NCI-H2081 (cell line): ENCODE measurements at places on chromosomes 16 and 17.
A peak's percentile ranks its signal among the peaks of the same experiment; 100 is the strongest.

DNA sequence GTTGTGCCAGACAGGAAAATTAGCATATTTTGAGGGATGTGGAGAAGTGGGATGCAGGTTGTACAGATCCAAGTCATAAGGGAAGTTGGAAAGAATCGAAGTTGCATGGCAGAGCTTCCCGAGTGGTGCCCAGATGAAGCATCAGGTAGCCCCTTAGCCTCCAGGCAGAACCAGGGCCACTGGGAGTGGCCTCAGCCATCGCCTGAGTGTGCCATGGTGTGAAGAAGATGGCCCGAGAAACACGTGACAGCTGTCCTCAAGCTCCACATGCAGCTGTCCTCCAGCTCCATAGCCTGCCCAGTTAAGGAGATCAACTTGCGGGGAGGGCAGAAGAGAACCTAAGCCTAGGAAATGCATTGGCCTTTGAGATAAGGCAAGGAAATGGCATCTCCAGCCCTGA lies 33.5 kb downstream of the TMC6 start:
- no peak for DNase-seq

GRCh38 chr17:31048780-31049179 lies 46.0 kb upstream of the NF1 start:
- no peak for DNase-seq

DNA sequence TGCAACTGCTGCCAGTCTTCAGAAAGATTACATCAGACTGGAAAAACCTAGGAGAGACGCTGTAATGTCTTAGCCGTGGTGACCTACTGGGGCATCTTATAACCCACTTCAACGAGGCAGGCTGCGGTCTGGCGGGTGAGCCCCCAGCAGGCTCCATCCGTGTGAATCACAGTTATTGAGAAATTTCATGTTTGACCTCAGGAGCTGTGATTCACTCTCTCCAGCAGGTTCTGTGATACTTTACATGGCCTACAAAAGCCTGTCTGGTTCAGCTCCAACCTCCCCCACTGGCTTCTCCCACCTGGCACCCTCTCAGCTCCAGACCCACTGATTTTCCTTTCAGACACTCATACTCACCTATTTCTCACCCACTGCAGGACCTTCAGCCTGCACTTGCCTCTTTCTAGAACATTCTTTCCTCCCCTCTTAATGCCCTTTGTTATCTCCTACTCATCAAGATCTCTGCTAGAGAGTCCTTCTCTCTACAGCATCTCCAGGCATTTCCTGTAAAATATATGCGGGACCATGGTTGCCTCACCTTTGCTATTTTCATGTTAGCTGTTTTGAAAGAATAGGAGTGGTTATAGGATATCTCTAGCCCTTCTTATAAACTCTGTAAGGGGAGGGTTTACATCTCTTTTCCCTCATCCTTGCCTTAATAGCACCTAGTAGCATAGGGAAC lies 227.9 kb downstream of the MAF start:
- no peak for DNase-seq

DNA sequence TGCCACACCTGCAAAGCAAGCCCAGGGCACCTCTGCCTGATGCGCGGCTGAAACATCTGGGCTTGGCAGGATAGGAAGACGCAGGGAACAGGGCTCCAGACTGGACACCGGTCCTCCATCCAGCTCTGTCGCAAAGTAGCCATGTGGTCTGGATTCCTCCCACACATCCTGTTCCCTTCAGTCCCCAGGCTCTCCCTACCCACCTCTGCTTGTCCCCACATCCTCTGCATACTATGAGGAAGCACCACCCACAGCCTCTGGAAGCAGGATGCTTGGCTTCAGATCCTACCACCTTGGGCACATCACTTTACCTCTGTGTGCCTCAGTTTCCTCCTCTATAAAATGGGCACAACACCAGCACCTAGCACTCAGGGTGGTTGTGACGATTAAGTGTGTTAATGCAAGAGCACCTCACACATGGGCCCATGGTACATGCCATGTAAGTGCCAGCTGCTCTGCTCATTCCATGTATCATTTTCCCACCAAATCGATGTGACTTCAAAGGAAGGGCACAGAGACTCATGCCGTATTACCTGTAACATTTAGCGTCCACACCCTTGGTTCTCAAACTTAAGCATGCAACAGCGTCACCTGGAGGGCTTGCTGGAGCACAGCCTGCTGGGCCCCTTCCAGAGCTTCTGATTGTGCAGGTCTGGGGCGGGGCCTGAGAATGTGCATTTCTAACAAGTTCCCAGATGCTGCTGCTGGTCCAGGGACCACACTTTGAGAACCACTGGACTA lies 138.6 kb upstream of the SDK2 start:
- peak; percentile 53 for DNase-seq

- DNase-seq: no peak
These were observed 26.6 kb downstream of the GOSR2 start for GRCh38 chr17:46949291-46950174.

- DNase-seq: no peak
These were observed 39.4 kb downstream of the SDR42E1 start for GRCh38 chr16:81971853-81972252.

DNA sequence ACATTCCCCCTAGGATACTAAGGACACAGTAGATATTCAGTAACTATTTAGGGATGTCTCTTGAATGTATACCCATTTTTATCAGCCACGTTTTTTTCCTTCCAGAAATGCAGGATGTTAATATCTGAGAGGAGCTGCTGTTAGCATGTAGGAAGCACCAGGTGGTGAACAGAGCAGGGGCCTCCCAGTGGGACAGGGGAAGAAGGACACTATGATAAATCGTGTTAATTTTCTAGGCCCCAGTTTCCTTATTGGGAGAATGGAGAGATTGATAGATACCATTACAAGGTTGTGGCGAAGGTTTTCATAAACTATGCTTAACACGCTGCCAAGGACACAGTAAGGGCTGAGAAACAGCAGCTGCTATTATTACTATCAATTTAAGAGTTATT lies 45.4 kb downstream of the PRSS54 start:
- no peak for DNase-seq

DNA sequence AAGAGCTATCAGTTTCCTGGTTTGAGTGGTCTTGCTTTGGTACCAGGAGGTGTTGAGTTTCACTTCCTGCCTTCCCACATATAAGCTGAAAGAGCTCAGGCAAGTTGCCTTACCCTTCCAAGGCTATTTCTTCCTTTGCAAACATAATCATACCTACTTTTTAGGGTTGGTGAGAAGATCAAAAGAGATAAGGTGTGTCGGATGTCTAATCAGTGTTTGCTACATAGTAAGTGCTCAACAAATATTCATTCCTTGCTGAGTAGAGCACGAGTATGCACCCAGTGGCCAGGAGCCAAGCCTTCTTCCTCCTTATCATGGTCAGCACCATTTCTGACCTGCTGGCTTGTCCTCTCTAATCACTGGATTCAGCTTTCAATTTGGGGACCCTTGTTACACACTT lies 12.7 kb upstream of the TMEM98 start:
- no peak for DNase-seq

- DNase-seq: no peak
These were observed 18.0 kb downstream of the SLFN12L start for GRCh38 chr17:35519439-35519838.

- no peak for DNase-seq
These were observed 175.5 kb downstream of the LGALS9B start for GRCh38 chr17:20291853-20292252.

- DNase-seq: no peak
These were observed 70.0 kb downstream of the HS3ST3A1 start for GRCh38 chr17:13531721-13532120.

DNA sequence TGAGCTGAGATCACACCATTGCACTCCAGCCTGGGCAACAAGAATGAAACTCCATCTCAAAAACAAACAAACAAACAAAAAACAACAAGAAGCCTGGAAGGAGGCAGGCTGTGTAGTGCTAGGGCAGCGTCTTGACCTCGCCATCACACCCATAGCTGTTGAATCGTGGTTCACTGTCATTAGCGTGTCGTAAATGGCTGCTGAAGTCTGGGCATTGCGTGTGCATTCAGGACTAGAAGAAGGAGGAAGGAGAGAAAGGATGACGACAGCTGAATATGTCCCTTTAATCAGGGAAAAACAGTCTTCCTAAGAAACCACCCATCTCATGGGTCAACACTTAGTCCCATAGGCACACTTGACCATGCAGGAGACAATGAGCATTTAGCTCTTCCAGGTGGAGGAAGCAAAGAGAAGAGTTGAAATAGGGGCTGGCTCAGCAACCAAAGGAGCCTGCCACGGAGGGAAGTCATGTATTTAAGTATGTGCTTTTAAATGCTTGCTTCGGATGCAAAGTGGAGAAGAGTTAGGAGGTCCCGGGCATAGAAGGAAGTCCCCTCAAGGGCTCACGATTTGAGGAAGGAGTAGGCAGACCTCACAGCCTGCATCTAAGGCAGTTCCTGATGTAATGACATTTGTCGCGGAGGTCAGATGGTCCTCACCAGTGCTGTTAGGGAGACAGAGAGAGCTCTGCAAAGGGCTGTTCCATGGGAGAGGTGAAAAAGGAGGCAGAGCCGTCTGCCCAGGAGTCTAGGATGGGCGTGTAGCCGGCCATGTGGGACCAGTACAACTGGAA lies 8.8 kb downstream of the PRSS22 start:
- DNase-seq: no peak

DNA sequence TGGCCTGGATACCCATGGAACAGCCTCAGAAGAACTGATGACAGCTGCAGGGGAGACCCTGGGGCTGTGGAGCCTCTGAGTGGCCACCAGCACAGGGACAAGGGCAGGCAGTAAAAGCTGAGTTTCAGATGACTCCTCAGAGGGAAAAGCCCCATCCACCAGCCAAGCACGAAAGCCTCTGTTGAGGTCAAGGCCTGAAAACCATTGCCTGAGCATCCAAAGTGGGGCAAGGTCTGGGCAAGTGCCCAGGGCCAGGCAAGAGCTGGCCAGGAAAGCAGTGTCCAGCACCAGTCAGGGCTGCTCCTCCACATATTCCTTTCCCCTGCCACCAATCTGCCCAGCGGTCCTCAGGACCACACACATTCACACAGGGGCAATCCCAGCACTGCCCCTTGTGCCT lies 16.4 kb downstream of the ATP6V0D1 start:
- no peak for DNase-seq

GRCh38 chr16:56421313-56421712 lies 4.0 kb downstream of the AMFR start:
- no peak for DNase-seq

DNA sequence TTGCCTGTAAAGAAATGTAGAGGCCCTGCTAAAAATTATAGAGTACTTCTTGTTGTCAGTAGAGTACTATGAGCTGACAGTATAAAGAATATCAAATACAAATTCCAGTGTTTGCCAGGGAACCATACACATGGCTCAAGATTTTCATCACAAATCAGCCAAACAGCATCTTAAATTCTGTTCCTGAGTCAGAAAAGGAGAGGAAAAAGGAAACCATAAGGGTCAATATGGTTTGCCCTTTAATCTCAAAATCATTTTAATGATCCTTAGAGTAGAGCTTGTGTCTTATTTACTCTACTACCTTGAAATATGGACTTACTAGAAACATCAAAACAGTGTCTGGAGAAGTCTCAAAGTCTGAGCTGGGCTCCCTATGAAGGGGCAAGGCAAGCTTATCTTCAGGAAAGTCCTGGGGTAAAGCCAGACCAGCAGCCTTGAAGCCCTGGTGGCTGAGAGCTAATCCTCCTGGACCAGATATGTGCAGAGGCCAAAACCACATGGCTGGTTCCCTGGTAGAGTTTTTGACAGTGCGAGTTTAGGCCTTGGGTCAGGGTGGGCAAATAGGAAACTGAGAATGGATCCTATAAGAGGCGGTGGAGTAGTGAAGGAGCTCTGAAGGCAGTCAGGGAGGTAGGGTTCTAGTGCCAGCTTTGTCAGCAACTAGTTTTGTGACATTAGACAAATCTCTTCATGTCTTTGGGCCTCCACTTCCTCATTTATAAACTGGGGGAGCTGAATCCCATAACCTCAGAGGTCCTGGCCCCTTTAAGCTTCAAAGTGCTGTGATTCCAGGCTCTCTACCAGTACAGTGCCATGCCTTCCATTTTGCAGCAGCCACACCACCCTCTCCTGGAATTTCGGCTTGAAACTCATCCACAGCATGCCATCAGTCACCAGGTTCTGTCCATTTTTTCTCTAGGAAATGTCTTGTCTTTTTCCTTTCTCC lies 38.9 kb downstream of the MRTFB start:
- no peak for DNase-seq

- DNase-seq: no peak
These were observed 50.5 kb upstream of the AMZ2 start for GRCh38 chr17:68197091-68197996.

- DNase-seq: no peak
These were observed 37.4 kb upstream of the NDRG4 start for GRCh38 chr16:58462499-58462996.

GRCh38 chr17:45296003-45296832 lies 20.6 kb downstream of the MAP3K14 start:
- no peak for DNase-seq

DNA sequence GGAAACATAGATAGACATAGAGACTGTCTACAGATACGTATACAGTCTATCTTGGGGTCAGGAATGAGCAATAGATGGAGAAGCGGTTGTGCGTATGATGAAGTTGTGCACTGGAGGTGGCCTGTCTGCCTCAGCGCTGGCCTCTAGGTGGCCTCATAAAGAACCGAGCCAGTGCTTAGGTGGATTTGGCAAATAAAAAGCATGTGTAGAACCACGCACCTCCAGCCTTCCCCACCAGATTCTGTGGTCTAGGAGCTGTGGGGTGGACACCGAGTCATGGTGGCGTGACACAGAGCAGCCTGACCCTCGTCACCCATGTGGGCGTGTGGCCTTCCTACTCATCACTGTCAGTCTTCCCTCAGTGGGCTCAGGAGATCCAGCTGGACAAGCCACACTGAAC lies 34.0 kb downstream of the PGS1 start:
- no peak for DNase-seq

DNA sequence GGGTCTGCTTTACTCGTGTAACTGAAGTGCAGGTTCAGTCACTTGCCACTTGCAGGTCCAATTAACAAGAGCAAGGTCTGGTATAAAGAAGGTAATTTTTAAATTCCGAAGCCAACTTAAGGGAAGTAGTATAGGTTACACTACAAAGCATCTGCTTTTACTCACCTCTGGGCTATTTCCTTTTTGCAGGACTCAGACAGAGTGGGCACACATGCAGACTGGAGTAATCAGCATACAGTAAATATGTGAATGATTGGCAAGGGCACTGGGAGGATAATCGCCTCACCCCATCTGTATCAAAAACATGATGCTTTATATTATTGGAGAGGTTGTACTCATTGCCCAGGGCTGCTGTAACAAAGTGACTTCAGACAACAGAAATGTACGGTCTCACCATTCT lies 160.1 kb upstream of the CDH5 start:
- no peak for DNase-seq

DNA sequence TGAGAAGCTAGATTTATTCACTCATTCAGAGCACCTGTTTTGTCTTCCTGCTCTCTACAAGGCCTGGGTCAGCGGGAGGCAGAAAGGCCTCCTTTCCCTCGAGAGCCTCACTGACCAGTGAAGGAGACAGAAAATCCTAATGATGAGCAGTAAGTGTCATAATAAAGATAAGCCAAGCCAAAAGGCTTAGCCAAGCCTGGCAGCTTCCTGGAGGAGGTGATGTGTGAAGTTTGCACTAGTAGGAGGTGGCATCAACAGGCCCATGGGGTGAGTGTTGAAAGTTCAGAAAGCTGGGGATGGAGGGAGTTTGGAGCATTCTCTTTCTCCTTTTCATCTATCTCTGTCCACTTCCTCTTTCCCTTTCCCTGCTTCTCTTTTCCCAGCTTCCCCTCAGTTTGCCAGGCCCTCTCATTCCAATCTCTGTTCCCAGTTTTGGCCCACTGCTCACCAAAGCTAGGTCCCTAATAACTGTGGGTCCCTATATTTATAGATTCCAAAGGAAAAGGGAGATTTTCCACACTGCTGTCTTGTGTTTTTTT lies 16.5 kb upstream of the SPNS3 start:
- DNase-seq: no peak

GRCh38 chr16:86914876-86915717 lies 336.7 kb downstream of the FOXL1 start:
- no peak for DNase-seq

- DNase-seq: no peak
These were observed 326.1 kb upstream of the MAF start for GRCh38 chr16:79926451-79927205.
